CD4-positive, alpha-beta T cell treated with Interleukin-4 for 4 hours (primary cell): ENCODE measurements at places on chromosomes 6 and 20.
A peak's percentile ranks its signal among the peaks of the same experiment; 100 is the strongest.

DNA sequence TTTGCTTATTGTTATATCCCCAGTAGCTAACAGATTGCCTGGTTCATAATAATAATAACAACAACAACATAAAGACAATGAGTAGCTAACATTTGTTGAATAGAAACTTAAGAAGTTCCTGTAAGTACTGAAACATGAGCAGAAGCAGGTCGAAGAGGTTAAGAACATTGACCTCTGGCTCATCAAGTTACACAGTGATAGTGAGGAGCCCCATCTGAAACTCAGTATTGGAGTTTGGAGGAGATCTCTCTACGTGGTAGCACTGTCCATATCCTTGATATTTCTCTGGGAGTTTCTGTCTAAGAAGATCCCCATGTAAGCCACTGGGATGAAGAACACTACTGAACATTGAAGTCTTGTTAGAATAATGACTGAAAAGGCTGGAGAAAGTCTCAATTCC lies 600.4 kb downstream of the RFPL4B start:
- no peak for DNase-seq

DNA sequence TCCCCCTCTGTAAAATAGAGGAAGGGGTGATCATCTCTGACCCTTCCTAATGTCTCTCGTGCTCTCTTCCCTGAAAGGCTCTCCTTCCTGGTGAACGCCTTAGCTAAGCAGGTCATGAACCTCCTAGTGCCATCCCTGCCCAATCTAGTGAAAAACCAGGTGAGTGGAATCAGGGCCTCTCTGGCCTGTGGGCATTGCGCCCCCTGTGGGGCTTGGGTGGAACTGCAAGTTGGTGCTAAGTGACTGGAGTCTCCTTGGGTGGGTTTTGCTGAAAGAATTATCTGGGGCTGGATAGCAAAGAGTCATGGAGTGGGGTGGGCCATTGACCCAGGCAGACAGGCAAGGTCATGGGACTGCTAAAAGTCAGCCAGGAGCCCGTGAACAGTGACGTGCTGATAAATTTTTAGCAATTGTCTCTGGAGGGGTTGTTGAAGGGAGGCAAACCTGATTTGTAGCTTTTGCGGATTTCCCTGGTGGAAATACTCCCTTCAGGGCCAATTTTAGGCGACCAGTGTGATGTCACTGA lies 8.9 kb downstream of the BPIFB1 start:
- DNase-seq, result peak; percentile 55

- DNase-seq, result no peak
Observed at GRCh38 chr6:17712576-17712975, 5.9 kb upstream of the NUP153 start.

DNA sequence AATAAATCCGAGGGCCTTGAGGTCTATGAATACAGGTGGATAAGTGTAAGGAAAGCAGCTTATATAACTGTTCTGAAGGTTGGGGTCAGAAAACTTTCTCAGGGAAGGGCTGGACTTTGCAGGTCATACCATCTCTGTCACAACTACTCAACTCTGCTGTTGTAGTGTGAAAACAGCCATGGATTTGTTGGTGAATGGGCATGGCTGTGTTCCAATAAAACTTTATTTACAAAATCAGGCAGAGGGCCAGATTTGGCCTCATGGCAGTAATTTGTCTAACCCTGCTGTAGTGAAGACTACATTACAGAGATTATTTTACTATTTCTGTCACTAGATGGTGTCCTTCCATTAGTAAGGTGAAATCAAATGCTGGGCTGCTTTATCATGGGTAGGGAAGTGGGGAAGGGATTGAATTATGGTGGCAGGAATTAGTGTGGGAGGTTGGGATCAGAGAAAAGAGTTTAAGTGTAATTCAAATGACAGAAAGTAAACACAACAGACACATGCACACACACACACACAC lies 409.6 kb upstream of the CHD6 start:
- DNase-seq, result no peak

DNA sequence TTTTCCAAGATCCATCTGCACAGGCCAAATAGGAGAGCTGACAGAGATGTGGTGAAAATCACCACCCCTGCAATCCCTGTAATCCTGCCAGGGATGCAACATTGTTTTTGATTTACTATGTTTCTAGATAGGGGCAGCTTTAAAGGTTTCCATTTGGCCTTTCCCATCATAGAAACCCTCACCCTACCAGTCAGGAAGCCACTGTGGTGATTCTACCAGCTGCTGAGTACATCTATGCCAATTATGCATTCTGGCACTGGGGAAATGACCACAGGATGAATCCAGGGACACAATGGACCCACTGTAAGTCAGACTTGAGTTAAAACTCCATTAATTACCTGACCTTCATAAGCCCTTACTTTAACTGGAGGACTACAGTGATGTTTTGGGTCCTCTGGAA lies 130.4 kb downstream of the TNFRSF21 start:
- no peak for DNase-seq

- no peak for DNase-seq
Observed at GRCh38 chr6:112770308-112770707, 423.2 kb downstream of the RFPL4B start.

GRCh38 chr6:38144365-38144945 lies 324.9 kb downstream of the ZFAND3 start:
- DNase-seq, result no peak

- DNase-seq, result no peak
Observed at GRCh38 chr6:69289689-69290495, 506.9 kb downstream of the LMBRD1 start.

GRCh38 chr6:150841697-150842096 lies 23.8 kb upstream of the MTHFD1L start:
- DNase-seq, result no peak

DNA sequence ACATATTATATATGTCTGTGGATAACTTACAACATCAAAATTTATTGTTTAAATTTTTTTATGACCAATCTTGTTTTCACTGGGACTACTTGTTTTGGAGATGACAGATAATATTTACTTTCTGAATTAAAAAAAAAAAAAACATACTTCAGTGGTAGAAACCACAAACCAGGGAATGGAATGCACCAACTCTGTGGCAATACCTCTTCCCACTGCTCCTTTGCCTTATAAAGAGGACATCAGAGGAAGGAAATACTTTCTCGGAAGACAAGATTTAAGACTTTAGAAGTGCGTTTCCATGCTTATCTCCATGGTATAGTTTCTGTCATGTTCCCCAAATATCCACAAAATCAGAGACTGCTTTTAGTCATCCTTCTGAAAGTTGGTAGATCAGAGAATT lies 1241.1 kb upstream of the EYS start:
- no peak for DNase-seq

- no peak for DNase-seq
Observed at GRCh38 chr20:2416541-2417212, 36.0 kb downstream of the TGM6 start.

DNA sequence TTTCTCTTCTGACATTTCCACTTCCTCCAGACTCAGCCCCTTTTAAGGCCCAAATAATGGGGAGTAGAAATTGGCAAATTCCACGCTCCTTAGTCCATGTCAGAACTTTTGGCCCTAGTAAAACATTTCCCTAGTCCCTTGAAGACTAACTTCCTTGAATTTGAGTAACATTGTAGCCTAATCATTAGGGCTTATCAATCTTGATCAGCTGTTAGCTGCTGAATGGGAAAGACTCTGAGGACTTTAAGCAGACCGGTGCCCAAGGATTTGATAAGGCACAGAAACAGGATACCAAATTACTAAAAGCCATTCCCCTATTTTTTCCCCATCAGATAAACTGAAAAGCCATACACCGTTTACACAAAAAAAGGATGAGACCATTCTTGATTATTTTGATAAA lies 37.0 kb upstream of the ECI2 start:
- DNase-seq, result no peak

GRCh38 chr20:55375920-55376319 lies 629.4 kb downstream of the CBLN4 start:
- DNase-seq, result no peak

DNA sequence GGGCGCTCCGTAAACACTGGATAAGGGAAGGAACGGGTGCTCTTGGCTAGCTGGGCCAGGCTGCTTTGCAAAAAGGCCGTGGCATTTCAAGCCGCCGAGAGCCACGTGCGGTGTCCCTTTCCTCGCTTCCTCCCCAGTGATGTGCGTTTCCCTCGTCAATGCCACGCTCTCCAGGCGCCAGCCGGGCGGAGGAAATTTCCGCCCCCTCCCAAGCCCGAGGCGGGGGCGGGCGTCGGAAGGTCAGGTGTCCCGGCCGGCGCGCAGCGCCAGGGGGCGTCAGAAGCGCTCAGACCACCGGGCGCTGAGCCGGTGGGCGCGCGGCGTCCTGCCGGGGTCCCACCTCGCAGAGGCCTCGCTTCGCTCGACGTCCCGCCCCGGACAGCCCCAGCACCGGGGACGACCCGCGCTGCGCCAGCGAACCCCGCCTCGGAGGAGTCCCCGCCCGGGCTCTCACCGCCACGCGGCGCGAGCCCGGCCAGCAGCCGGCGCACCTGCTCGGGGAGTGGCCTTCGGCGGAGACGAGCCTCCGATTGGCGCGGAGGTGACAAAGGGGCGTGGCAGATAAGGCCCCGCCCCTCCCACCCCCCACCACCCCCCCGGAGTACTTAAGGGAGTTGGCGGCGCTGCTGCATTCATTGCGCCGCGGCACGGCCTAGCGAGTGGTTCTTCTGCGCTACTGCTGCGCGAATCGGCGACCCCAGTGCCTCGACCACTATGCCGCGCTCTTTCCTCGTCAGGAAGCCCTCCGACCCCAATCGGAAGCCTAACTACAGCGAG lies at the start of gene SNAI1:
Gene SNAI1 (plus strand): TSS at position 635 of the 777 bp plus-strand sequence. CDS start 80 bp downstream, at position 715.
- DNase-seq, result peak; percentile 82

GRCh38 chr20:2873747-2874041 lies 413 bp downstream of the PTPRA start:
- DNase-seq, result peak; percentile 51

DNA sequence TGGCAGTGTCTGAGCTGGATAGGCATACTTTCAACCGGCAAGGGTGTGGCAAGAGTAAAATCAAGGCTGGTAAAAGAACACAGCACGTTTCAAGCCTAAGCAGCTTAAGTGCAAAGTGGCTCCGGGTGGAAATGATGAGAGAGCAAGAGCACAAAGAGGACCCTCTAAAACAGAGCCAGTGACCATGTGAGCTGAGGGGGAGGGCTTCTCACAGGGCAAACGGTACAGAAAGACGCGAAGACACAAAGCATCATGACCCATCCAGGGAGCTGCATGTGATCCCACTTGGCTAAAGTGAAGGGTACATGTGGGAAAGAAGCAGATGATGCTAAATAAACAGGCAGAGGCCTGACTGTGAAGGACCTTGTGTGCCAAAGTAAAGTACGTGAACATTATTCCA lies 25.7 kb downstream of the FKBP5 start:
- DNase-seq, result no peak

DNA sequence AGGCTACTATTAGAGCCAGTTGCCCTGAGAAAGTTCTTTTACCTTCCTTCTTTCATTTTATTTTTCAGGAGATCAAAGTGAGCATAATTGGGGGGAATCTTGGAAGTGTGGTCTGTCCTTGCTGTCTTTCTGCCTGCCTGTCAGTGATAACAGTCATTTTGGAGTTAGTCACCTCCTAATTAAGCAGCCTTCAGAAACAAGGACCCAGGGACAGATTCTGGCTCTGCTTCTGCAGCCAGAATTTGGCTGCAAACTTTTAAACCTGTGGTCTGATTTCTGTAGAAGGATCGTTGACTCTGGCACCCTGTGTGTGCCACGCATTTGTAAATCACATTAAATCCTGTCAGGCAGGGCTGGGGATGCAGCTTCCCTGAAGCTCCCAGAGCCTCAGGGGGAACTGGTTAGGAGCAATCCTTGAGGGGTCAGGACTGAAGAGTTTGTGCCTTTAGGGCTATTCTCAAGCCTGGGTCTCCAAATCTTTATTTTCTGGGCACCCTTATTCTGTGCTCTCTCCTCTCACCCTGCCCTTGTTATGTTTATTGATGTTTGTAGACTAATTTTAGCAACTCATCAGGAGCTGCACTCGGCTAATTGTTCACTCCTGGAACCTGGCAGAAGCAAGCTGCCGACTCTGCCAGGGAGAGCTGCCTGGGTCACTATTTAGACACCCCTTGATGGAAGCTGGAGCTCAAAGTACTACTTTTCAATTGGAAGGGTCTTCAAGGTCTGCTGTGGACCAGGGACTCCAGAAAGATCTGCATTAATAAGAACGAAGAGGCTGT lies 6.8 kb downstream of the NOX3 start:
- DNase-seq, result no peak

- DNase-seq, result no peak
Observed at GRCh38 chr20:44465001-44465560, 10.6 kb upstream of the TTPAL start.

DNA sequence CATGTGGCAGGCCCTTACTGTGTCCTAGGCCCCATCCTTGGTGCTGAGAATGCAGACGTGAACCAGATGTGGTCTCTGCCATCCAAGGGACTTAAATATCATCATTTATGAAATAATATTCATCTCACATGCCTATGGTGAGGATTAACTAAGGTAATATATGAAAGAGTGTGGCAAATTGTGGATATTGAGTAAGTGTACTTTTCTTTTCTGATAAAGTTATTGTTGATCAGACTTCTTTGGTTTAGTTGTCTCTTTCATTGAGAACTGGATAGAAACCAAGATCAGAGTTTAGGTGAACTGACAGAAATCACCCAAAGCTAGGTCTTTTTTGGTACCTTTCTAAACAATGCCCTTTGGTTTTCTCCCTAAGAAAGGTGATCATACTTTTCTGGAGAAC lies 5.0 kb downstream of the CHMP4B start:
- no peak for DNase-seq

DNA sequence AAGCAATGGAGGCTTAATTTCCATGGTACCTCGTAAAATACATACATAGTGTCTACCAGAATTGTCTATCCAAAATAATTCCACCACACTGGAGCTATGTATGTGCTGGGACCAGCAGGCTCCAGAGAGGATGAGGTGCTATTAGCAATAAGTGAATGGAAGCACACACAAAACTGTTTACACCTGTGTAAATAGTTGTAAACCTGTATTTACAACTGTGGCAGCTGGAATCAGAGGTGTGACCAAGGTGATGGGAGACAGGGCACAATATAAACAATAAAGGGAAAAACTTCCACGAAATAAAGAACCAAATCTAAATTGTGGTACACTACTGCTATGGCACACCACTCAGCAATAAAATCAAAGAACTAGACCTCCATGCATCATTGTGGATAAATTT lies 14.4 kb downstream of the RARS2 start:
- DNase-seq, result no peak

- no peak for DNase-seq
Observed at GRCh38 chr6:39335780-39336545, 13.5 kb upstream of the KCNK16 start.

- DNase-seq, result peak; percentile 72
Observed at GRCh38 chr20:309841-310644, 12.7 kb downstream of the ZCCHC3 start.

GRCh38 chr6:39407446-39407993 lies 85.0 kb upstream of the KCNK16 start:
- DNase-seq, result no peak

- no peak for DNase-seq
Observed at GRCh38 chr6:121560476-121560875, 125.0 kb downstream of the GJA1 start.

DNA sequence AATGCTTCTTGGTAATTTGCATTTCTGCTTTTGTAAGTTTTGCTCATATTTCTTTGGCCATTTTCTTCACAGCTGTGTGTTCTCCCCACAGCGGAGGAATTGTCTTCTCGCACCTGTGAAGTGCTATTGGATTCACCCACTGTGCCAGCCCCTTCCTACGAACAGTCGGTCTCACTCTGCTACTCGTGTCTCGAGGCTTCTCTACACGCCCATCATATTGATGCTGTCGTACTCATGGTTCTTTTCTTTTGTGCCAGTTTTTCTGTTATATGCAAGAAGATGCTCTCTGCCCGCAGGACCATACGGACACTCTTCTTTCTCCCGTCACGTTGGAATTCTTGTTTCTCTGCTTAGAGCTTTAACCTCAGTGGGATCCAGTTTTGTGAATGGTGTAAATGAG lies 200.3 kb downstream of the DLL1 start:
- DNase-seq, result no peak

- no peak for DNase-seq
Observed at GRCh38 chr6:127117979-127118297, 533 bp upstream of the RSPO3 start.
